ENCODE measurements at places on chromosomes 3 and 15. TPM values are rescaled to one million over a fixed set of nuclear protein-coding genes. Genes with fewer than 3 reads are reported as not detected.

SPTSSB gene
- 0.66 TPM for total RNA-seq

GRCh38 chr3:171428321-171428787 is 31.9 kb downstream of the TNIK start:
- DNase-seq, result no peak

MAP1A gene
- 1.9 TPM for total RNA-seq

DNA sequence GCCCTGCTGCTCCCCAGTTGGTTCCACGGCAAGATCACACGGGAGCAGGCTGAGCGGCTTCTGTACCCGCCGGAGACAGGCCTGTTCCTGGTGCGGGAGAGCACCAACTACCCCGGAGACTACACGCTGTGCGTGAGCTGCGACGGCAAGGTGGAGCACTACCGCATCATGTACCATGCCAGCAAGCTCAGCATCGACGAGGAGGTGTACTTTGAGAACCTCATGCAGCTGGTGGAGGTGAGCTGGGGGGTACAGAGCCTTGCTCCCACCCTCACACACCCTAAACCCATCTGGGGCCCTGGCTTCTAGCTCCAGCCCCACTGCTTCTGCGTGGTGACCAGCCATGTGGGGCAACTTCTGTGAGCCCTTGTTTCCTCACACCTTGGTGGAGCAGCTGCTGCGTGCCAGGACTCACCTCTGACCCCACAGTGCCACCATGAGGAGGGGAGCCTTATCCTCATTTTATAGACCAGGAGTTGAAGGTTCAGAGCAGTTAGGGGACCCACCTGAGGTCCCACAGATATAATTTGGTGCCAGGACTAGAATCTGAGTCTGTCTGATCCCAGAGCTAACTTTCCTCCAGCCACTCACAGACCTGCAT is 13.3 kb upstream of the LMAN1L start:
- DNase-seq, result no peak

DNA sequence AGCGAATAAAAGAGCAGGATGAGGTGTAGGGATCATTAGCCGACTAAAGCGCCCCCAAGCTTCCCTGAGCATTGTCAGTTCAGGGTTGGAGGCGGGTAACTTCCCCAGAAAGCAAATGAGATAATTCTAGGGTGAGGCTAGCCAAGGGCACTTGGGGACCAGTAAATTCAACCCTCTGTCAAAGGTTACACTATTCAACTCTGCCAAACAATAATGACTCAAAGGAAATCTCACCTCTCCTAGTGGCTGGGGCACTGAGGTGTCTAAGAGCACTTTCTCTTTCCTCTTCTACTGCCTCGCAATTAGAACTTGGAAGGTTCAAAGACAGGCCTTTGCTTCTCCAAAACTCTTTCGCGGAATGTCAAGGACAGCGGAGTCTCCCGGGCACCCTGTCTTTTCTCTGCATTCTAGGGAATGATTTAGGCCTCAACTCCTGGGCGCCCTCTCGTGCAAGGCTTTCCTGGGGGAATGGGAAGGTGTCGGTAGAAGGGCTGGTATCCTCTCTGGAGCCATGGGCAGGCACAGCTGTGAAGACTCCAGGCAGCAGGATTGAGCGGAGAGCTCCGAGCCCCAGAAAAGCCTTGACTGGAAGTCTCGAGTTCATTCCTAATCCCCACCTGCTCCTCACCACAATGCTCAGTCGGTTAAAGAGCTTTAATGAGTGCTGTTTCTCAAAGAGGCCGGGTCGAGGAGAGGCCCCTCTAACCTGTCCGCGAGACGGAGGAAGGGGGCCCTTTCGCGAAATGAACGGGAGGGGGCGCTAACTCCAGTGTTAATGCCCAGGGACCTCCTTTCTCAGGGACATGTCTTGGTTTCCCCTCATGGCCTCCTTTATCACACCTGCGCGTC is 21.9 kb downstream of the ZIC4 start:
- no peak for DNase-seq

DNA sequence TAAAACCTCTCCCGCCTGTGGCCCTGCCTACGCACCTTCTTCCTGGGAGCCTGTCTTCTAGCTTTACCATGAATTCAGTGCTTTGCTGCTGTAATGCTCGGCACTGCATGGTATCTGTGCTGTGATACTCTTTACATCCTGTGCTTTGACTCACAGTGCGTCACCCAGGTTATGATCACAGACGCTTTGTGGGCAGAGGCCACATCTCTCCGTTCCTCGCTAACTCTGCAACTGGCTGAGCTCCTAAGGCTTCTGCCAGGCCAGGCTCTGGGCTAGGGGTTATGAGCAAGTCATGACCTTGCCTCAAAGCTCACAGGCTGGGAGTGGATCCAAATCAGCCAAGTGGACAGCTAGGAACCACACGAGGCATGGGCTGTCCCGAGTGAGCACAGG is 23.2 kb downstream of the SPTBN5 start:
- DNase-seq, result no peak
